ENCODE measurements at places on chromosomes 12 and 14. TPM values are rescaled to one million over a fixed set of nuclear protein-coding genes. Genes with fewer than 3 reads are reported as not detected.

DNA sequence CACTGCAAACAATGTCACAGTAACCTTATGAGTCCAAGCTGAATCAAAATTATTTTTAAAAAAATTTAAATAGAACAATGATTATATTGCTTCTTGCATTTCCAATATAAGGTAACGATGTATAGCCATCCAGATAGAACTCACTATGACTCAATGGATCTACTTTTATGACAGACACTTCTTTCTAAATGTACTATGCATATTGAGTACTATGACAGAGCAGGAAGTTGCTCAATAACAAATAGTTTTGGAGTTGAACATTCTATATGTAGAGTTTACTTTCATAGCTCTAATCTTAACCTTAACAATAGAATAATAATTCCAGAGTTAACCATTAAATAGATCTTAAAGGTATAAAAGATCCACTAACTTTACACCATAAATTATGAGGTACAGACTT is 46.7 kb upstream of the ALG10B start:
- DNase-seq: no peak

MYO1H gene
- not detected for total RNA-seq

GRCh38 chr14:99685596-99685995 is 1.5 kb downstream of the CYP46A1 start:
- DNase-seq: no peak

DNA sequence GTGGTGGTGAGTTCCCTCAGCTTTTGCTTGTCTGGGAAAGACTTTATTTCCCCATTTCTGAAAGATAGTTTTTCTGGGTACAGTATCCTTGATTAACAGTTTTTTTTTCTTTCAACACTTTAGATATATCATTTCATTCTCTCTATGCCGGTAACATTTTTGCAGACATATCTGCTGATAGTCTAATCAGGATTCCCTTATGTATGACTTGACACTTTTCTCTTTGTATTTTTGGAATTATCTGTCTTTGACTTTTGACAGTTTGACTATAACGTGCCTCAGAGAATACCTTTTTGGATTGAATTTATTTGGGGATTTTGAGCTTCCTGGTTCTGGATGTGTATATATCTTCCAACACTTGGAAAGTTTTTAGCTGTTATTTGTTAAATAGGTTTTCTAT is 234.8 kb upstream of the PRICKLE1 start:
- no peak for DNase-seq

DNA sequence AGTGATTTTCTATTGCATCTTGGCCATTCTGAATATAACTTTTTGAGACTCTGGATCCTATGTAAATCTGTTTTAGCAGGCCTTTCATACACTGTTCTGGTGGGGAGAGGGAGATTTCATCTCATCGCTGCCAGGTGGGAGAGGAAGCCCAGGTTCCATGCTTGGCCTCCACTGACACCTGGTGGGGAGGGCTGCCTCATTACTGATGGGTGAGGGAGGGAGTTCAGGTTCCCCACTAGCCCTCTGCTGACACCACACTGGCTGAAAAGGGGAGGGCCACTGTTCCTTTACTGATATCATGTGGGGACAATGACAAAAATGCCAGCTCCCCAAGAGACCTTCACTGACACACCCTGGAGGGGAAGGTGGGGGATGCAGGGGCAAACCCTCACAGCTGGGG is 2.4 kb upstream of the GALNT8 start:
- DNase-seq: no peak

GRCh38 chr12:59626382-59626781 is 30.6 kb downstream of the SLC16A7 start:
- no peak for DNase-seq

GRCh38 chr12:116303066-116303465 is 25.6 kb upstream of the MED13L start:
- DNase-seq: no peak

SAMD15 gene
- 0.55 TPM for total RNA-seq

PNP gene
- total RNA-seq: 13.2 TPM

- DNase-seq: no peak
Measured at GRCh38 chr14:60133487-60133886, 31.7 kb downstream of the DHRS7 start.

DNA sequence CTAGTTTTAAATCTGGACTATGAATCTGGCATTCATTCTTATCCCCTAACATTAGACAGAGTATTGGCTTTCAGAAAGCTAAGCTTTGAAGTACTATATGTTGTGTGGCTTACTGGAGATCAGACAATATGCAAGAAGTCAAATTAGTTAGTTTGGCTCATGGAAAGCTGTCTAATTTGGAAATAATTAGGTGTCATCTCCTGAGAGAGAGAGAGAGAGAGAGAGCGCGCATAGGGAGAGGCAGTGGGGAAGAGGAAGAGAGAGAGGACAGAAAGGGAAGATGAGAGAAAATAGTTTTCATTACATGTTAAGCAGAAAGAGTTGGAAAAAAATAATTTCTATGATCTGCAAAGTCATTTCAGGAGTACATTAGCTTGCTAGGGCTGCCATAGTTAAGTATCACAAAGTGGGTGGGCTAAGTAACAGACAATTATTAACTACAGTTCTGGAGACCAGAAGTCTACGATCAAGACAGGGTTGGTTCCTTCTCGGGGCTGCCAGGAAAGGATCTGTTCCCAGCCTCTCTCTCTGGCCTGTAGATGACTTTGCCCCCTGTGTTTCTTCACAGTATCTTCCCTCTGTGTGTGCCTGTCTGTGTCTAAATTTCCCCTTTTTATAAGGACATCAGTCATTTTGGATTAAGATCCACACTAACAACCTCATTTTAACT is 404.2 kb downstream of the RGS6 start:
- DNase-seq: no peak

GRCh38 chr14:41605550-41606281 is 960 bp upstream of the LRFN5 start:
- DNase-seq: peak; percentile 27

AREL1 gene
- 20.0 TPM for total RNA-seq

DNA sequence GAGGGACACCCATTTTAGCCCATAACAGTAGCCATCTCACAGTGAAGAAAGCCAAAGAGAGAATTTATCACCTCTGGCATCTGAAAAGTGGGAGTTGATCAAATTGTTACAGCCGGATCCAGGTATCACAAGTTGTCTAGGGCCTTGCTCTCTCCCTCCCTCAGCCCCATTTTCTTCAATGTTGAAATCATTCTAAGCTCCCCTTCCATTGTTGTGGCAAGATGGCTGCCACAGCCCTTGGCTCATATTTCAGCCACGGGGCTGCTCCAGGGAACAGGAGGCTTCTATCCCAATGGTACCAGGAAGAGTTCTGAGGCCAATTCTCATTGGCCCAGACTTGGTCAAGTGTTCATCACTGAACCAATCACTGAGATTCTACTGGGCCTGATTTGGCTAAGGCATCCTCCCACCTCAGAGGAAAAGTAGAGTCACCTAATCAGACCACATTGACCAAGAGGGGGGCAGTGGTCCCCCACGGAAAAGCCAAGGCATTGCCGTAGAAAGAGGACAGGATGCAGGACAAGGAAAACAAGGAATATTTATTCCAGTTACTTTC is 106.2 kb downstream of the GPATCH2L start:
- DNase-seq: no peak

MANSC4 gene
- not detected for total RNA-seq

ENDOU gene
- not detected for total RNA-seq

DNA sequence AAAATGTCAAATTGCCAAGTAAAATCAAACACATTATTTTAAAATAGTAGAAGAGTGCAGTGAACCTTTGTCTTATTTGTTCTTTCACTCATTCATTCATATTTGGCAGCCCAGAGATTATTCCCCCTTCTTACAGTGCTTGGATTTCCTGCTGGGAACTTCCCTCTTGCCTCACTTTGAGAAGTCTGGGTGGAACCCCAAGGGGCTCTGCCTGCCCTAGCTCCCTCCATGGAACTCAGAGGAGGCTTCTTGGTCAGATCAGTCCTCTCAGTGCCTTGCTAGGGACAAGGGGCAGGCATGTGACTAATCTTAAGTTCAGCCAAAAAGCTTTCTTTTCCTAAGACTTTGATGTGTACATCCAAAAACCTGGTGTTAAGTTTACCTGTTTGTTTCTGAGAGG is 84.7 kb upstream of the OVCH1 start:
- DNase-seq: no peak

DNA sequence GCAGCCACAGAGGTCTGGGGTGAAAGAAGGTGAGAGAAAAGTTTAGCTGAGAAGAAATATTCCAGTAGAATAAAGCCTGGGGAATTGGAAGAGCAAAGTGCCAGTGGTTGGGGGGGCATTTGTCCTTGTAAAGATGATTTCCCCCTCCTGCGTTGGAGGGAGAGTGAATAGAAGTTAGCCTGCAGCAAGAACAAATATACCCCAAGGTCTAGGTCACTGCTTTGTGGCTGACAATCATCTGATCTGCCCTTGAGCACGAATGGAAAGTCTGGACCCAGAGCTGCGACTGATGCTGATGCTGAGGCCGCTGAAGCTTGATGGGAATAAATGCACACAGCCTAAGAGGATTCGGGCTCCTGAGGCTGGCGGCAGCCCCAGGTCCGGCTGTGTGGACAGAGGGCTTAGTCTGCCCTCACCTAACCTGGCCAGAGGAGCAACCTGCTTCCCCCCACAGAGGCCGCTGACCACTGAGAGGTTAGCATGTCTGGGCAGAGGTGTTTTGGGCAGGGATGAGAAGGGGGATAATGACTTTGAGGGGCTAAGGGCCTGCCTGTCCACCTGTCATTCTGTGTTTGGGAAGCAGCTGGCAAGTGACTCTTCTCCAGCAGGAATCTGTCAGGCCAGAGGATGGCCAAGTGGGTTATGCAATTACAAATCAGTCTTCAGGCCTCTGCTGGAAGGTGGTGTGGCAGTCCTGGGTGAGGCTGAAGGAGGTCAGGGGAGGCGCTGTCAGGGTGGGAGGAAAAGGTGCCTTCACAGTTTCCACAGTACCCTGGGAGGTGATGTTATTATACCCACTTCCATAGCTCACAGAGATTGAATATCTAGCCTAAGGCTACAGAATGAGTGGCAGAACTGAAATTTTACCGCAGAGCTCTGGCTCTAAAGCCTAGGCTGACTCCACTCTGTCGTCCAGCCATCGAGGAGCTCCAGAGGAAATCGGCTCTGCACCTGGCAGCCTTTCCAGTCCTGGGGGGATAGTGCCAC is 11.7 kb downstream of the TUBA1C start:
- no peak for DNase-seq

GRCh38 chr12:95805864-95806671 is 15.5 kb upstream of the NTN4 start:
- no peak for DNase-seq
